ENCODE measurements at places on chromosomes 6 and 20.
A peak's percentile ranks its signal among the peaks of the same experiment; 100 is the strongest.

GRCh38 chr6:5786321-5786968 lies 220.3 kb downstream of the NRN1 start:
- no peak for DNase-seq

- DNase-seq: no peak
Observed at GRCh38 chr6:10582774-10583508, 61.8 kb downstream of the GCNT2 start.

DNA sequence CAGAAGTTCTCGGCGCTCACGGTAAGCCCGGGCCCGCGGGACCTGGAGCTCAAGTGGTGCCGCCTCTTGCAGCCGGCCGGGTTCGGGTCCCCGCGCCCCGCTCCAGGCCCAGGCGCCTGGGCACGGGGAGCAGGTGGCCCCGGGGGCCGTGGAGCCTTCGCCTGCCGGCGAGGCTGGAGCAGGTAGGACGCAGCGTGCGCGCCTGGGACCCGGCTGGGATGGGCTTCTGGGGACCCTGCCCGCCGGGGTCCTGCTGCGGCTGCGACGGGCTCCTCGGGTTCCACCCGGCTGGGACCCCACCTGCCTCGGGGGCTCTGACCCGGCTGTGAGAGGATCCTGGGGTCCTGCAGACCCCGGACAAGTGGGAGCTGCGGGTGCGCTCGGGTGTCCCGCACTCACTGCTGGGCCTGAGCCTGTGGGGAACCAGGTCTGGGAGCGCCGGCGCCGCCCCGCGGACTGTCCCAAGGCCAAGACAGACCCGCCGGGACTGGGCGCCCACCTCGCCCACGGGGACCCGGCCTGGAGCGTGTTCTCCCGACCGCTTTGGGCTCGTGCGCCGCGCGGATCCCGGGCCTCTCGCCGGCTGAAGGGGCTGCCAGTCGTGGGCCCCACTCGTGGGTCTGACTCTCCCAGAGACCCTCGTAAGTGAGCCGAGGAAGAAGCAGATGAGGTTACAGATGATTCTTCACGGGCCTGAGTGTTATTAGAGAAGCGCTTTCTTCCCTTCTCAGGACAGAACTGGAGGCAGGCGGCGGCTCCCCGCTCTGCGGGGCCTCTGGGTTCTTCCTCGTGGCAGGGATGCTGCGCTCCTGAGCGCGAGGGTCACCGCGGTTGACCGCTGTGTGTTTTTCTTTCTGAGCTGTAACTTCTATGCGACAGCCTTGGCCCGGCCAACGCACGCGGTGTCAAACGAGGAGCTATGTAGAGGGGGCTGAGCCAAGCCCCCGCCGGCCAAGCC lies 729 bp downstream of the SMOC2 start:
- no peak for DNase-seq

GRCh38 chr6:46676604-46677313 lies 10.9 kb upstream of the TDRD6 start:
- no peak for DNase-seq

- DNase-seq: no peak
Observed at GRCh38 chr6:34834789-34835518, 43.1 kb downstream of the BLTP3A start.

GRCh38 chr20:47320990-47321805 lies 35.3 kb downstream of the ZMYND8 start:
- no peak for DNase-seq

- no peak for DNase-seq
Observed at GRCh38 chr20:36070451-36070850, 84.1 kb upstream of the EPB41L1 start.

DNA sequence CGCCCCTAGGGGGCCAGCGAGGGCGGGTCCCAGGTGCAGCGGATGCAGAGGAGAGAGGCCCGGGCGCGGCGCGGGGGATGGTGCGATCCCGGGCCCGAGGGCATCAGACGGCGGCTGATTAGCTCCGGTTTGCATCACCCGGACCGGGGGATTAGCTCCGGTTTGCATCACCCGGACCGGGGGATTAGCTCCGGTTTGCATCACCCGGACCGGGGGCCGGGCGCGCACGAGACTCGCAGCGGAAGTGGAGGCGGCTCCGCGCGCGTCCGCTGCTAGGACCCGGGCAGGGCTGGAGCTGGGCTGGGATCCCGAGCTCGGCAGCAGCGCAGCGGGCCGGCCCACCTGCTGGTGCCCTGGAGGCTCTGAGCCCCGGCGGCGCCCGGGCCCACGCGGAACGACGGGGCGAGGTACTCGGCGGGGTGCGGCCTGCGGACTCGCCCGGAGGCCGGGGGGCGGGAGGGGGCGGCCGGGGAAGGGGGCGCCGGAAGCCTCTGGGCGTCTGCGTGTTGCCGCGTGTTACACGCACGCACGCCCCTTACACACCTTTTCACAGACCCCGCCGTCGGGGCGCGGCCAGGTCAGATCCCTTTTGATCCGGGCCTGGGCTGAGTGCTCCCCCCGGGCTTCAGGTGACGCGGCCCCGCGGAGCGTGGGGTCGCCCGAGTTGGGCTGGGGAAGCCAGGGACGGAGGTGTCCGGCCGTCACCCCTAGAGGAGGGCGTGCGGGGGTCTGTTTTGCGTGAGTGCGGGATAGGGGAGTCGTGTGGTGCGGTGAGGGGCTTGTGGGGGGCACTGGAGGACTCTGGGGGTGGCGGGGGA lies 412 bp downstream of the TRIB3 start:
- peak; percentile 46 for DNase-seq

DNA sequence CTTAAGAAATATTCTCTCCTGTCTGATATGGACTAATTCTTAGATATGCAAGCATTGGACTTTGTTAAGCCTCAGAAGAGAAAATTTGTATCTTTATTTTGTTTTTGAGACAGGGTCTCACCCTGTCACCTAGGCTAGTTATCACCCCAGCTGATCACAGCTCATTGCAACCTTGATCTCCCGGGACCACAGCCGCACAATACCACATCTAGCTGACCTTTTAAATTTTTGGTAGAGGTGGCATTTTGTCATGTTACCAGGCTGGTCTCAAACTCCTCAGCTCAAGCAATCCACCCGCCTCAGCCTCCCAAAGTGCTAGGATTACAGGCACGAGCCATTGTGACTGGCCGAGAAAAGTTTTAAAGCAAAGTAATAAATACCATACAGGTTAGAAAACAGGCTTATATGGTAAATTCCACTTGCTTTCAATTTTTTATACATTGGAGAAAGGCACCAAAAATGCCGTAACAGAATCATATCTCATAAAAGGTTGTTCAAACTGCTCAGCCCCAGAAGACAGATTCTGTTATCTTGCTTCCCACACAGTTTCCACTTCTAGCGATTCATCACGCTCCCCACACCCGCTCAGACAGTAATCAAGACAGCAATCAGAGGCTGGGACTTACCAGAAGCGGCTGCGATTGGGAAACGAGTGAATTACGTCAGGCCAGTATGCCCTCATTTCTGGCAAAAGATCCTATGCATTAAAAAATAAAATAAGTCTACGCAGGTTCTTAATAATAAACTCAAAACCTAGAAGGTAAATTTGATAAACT lies 13.8 kb downstream of the RNASET2 start:
- no peak for DNase-seq

DNA sequence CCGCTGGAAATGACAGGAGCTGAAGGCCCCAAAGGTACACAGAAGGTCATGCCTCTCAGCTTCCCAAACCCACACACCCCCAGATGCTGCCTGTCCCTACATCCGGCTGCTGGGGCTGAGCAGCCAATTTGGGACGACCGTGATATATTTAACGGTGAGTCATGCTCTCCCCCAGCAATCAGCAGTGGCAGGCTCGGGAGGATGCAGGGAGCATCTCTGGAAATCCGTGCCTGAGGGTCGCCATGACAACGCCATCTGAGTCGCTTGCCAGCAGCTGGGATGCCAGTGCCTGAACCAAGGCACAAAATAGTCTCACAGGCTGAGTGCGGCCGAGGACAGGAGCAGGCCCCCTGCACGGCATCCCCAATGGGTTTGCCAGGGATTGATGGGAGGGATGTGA lies 57.9 kb downstream of the KCNB1 start:
- DNase-seq: no peak

DNA sequence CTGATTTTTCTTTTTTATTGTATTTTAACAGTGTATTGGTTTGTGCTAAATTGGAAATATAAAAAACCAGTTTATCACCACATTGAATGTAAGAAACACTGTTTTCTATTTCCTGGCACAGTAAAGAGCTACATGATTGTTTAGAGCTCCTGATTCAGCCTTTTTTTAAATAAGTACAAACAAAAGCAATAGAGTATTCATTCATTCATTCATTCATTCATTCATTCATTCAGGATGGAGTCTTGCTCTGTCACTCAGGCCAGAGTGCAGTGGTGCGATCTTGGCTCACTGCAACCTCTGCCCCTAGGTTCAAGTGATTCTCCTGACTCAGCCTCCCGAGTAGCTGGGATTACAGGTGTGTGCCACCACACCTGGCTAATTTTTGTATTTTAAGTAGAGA lies 96.8 kb upstream of the SCGN start:
- DNase-seq: no peak

DNA sequence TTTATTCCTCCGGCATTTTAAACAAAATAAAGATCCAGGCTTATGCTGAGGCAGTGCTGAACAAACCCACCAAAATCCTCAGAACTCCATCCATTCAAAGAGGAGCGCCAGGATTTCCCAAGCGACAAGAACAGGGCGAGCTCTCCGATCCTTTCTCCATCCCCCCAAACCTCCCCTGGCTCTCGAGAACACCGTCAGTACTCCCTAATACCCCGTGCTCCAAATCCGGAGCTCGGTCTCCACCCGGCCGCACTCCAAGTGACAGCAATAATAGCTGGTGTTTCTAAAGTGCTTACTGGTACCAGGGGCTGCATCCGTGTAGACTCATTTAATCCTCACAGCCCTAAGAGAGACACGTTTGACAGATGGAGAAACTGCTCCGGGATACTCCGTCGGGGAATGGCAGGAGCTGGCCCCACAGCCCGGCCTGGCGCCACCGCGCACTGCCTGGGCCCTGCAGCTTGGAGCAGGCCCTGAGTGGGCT lies 277.1 kb upstream of the QKI start:
- no peak for DNase-seq

GRCh38 chr6:108114841-108115597 lies 40.5 kb upstream of the OSTM1 start:
- DNase-seq: no peak

GRCh38 chr6:82216549-82216948 lies 31.0 kb downstream of the IBTK start:
- DNase-seq: no peak

DNA sequence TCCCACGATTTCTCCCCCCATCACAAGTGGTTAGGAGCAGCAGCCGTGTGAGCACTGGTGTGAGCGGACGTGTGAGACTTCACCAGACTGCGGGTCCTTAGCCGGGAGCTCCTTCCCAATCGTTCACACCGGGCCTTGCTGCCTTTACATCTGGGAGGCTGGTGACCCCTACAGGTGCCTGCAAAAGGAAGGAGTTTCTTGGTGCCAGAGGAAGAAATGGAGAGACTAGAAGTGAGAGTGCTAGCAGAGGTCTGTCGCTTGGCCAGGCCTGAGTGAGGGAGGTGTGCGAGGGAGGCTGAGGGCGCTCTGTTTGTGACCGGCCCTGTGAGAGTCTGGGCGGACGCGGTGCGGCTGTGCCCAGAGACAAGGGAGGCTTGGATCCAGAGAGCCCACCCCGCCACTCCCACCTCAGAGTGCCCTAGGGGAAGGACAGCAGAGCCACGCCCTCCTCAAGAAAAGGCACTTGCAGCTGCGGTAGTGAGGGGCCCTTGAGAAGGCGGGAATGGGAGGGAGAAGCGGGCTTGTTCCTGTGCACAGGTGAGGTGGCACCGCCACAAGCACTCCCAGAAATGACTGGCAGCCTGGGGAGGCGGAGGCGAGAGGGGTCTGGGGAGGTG lies 10.0 kb upstream of the ARMC2 start:
- DNase-seq: no peak

GRCh38 chr20:58665606-58666005 lies 14.5 kb downstream of the STX16 start:
- no peak for DNase-seq

GRCh38 chr20:59945731-59946130 lies 5.5 kb downstream of the FAM217B start:
- no peak for DNase-seq

GRCh38 chr20:46558511-46558959 lies 8.1 kb upstream of the OCSTAMP start:
- peak; percentile 84 for DNase-seq

- DNase-seq: no peak
Observed at GRCh38 chr6:44023586-44024454, 103.4 kb downstream of the MRPL14 start.

DNA sequence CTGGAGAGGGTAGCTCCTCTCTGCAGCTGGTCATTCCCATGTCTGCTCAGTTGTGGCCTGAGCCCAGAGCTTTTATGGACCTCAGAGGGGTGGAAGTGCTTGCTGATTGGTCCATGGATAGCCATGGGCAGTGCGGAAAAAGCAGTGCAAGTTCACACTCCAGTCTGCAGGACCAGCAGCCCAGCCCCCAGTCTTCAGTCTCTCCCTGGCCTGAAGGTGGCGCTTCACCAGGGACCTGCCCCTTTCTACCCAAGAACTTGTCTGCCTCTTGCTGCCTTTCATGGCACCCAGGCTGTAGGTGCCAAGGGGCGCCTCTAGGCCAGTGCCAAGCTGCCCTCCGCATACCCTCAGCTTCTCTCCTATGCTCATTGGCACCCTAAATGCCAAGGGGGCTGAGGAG lies 91.0 kb downstream of the TBXT start:
- DNase-seq: no peak

- no peak for DNase-seq
Observed at GRCh38 chr6:75952128-75952527, 120.3 kb downstream of the IMPG1 start.

GRCh38 chr6:92114797-92115196 lies 1304.6 kb downstream of the EPHA7 start:
- no peak for DNase-seq

DNA sequence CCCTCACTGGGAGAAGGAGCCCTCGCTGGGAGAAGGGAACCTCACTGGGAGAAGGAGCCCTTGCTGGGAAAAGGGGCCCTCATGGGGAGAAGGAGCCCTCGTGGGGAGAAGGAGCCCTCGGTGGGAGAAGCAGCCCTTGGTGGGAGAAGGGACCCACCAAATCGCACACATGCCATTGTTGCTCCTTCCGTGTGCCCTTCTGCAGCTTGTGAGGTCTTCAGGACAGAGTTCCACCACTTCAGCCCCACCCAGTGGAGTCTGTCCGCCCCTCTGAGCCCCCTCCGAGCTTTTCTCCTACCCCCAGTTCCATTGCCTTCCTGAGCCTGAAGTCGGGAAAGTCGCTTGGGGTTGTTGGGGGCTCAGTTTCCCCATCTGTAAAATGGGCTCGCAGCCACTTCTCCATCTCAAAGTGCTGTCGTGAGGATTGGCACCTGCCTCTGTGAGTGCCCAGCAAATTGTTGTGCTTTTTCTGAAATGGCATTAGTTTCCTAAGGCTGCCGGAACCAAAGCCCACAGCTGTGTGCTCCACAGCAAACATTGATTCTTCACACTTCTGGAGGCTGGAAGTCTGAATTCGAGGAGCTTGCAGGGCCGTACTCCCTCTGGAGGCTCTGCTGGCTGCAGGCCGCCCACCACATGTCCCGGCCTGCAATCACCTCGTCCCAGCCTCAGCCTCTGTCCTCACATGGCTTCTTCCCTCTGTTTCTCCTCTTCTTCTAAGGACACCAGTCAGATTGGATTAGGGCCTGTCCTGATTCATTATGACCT lies 124.7 kb upstream of the PMEPA1 start:
- DNase-seq: no peak

Measured in GOT3 (cell line).